ENCODE measurements at places on chromosomes 12 and 14.
A peak's percentile ranks its signal among the peaks of the same experiment; 100 is the strongest.

DNA sequence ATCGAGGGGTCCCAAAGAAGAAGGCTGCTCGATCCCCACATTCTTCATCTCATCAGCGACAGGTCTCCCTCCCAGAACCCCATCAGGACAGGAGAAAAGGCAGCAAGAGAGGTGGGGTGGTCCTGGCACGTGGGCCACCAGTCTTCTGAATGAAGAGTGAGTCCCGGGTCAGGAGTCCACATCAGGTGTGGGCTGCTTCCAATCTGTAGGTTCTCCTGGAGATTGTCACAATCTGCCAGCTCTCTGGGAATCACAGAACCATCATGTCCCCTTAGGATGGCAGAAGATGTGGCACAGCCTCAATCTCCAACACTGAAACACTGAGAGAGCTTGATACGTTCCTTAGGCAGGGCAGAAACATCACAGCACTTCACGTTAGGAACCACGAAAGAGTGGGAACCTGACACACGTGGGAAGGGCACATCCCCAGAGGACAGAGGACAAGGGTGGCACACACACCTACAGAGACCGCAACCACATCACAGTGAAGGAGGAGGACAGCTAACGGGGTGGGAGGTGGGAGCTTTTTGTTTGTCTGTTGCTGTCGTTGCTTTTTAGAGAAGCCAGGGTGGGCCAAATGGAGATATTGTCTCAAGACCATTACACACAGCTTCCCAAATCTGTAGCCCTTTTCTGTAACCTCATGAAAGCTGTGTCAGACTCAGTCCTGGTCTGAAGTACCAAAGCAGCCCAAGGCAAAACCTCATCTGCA is 284.5 kb downstream of the DPF3 start:
- DNase-seq, result no peak

- DNase-seq, result no peak
Measured at GRCh38 chr12:33876618-33877017, 145.7 kb upstream of the ALG10 start.

GRCh38 chr14:75434890-75435248 is 7.0 kb downstream of the JDP2 start:
- no peak for DNase-seq

- DNase-seq, result no peak
Measured at GRCh38 chr12:107200394-107200793, 107.0 kb upstream of the CRY1 start.

DNA sequence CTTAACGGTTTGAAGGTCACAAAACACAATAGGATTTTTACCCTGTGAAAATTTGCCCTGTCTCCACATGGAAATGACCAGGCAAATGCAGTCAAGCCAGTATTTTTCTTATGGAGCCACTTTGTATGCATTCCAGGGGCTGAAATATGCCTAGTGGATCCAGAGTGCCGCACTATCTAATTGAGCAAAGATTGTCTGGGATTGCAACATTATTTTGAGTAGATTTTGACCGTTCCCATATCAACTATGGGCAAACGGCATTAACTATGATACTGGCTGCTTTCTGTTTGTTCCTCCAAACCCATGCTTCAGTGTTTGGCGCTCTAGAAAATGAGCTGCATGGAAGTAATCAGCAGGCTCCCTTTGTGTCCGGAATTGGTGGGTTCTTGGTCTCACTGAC is 223.0 kb downstream of the BTG1 start:
- no peak for DNase-seq

GRCh38 chr12:12056951-12057350 is 13.8 kb upstream of the BCL2L14 start:
- DNase-seq, result no peak

GRCh38 chr12:44847888-44848702 is 28.0 kb downstream of the NELL2 start:
- DNase-seq, result peak; percentile 48

DNA sequence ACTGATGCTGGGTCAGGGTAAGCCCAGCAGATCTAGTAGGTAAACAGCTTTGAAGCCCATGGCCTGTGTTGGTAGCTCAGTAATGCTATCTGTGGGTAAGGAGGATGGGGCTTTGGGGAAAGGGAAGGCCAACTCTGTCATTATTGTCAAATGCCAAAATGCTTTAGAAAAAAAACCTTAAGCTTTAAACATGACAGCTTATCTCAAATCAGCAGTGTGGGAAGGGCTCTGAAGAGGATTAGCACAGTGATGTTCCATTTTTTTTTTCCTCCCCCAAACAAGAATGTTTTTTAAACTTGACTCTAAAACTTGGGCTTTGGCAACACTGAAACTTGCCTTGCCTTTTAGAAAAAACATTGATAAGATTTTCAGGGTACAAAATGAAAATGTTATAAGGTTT is 11.7 kb downstream of the DAAM1 start:
- no peak for DNase-seq

- no peak for DNase-seq
Measured at GRCh38 chr12:119949145-119949544, 39.9 kb upstream of the BICDL1 start.

GRCh38 chr12:131831635-131832041 is 3.4 kb downstream of the MMP17 start:
- no peak for DNase-seq

DNA sequence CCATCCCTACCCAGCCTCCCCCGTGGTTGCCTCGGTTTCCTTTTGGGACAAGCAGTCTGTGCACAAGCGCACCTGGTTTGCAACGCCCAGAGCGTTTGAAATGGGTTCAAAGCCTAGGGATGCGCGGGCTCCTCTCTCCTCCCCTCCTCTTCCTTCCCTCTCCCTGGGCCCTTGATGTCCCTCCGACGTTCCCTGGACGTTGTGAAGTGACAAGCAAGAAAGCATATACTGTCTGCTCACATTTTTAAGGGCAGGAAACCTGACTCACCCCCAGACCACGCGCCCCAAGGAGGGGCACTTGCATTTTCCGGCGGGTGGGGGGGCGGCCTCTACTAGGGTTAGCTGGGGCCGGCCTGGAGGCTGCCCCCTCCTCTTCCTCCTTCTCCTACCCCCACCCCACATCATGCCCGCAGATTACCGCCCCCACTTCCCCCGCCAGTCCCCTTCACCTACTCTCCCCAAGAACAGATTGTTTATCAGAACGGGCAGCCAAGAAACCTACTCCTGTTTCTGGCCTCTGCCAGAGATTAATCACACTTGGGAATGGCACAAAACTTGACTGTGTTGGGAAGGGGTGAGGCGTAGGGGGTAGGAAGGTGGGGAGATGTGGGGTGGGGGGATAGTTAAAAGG is 9.5 kb upstream of the IRF2BPL start:
- peak; percentile 61 for DNase-seq

- DNase-seq, result no peak
Measured at GRCh38 chr12:53201177-53201541, 5.9 kb downstream of the ITGB7 start.

DNA sequence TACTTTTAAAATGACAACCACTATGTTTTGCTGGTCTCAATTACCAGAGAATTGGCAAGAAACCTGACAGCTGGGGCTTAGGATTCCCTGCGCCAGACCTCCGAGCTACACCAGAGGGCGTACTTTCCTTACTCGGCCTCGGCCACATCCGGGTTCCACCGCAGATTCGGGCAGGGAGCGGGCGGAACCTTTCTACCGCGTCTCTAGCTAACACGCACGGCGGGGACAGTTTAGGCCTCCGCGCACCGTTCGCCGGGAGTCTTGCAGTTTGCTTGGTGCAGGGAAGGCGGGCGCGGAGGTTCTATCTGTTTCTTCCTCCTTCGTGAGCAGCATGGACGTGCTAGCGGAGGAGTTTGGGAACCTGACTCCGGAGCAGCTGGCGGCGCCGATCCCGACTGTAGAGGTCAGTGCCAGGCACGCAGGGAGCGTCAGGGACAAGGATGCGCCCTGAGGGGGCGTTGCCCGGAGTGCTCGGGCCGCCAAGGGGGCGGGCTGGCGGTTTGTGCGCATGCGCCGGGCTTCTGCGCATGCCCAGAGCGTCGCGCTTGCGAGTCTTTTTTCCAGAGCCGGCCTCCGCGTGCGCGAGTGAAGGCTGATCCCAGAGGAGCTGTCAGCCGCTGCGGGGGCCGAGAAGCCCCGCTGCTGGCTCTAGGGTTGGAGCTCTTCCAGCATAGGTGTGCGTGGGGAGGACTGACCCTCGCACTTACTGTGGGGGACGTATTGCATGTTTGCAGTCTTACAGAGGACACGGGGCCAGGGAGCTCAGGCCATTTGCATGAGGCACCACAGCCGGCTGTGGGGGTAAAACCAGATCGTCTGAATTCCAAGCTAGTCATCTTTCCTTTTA is at the start of gene POLR3B:
TSS of gene POLR3B (plus strand) at position 200 of the 847 bp plus-strand sequence. CDS start at position 332, 132 bp downstream.
- peak; percentile 92 for DNase-seq

- no peak for DNase-seq
Measured at GRCh38 chr12:38772437-38772836, 133.0 kb downstream of the CPNE8 start.

DNA sequence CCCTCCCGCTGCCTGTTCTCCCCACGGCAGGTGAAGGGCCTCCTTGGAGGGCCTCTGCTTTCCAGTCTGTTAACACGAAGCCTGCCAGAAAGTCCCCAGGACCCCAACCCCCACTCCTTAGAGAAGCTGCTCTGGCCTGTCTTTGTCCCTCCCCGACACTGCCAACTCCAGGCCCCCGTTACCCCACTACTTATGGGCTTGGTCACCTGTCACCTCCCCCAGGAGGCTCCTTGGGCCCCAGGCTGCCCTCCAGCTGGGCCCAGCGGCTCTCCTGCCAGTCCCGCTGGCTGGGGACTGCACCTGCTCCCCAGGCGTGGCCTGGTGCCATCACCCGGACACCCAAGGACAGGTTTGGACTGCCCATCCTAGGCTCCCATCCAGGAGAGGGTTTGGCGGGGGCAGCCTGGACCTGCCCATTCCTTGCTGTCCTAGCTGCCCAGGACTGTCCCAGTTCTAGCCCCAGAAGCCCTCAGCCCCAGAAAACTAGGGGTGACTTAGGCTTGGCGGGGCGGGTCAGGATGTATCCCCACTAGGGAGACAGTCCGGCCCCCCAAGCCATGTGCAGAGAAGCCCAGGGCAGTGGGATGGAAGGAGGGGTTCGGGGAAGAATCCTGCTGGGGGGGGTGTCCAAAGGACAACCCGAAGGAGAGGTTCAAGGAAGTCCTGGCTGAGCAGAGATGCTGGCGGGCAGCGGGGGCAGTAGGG is 155.7 kb upstream of the C14orf180 start:
- DNase-seq, result no peak

GRCh38 chr14:95315579-95315978 is 4.1 kb downstream of the CLMN start:
- DNase-seq, result no peak
